Urinary bladder (tissue), 4 donors: ENCODE measurements at places on chromosomes 5 and 9. TPM values are rescaled to one million over a fixed set of nuclear protein-coding genes. Genes with fewer than 3 reads are reported as not detected.

Gene VDAC1
- 136 TPM for total RNA-seq

Gene IRGM
- total RNA-seq = not detected

Gene PAEP
- not detected for total RNA-seq

Gene GPR151
- total RNA-seq = not detected

Gene GABRG2
- 0.63 TPM for total RNA-seq

Gene RORB
- 0.74 TPM for total RNA-seq

Gene F2RL1
- total RNA-seq = 8.2 TPM

Gene TBC1D9B
- 46.4 TPM for total RNA-seq

Gene TEX48
- total RNA-seq = not detected

Gene AOPEP
- total RNA-seq = 99.2 TPM

Gene CATSPER3
- total RNA-seq = not detected

Gene GRM6
- total RNA-seq = not detected

Gene ACOT12
- 0.21 TPM for total RNA-seq

Gene SLC28A3
- total RNA-seq = 2.0 TPM

Gene TMEM252
- not detected for total RNA-seq

Gene ZFP37
- total RNA-seq = 12.7 TPM

Gene FSD1L
- 27.5 TPM for total RNA-seq

Gene KCNN2
- total RNA-seq = 22.3 TPM

Gene RNF208
- not detected for total RNA-seq

Gene ZER1
- 15.9 TPM for total RNA-seq

Gene LHFPL2
- 146 TPM for total RNA-seq

Gene C5orf52
- total RNA-seq = not detected

Gene C1QTNF3
- total RNA-seq = 87.9 TPM

Gene IFNA13
- total RNA-seq = not detected

Gene APBA1
- total RNA-seq = 12.4 TPM

Gene ANKRD20A1
- 1.6 TPM for total RNA-seq

Gene RXFP3
- total RNA-seq = not detected

Gene KCNMB1
- 10.8 TPM for total RNA-seq

Gene TAS2R1
- not detected for total RNA-seq

Gene CARTPT
- total RNA-seq = not detected

Gene CAPSL
- total RNA-seq = not detected
